NCI-H82 (cell line): ENCODE measurements at places on chromosomes 13 and 19.

- DNase-seq, result no peak
These were observed 6.5 kb downstream of the RASAL3 start for GRCh38 chr19:15457701-15458484.

- no peak for DNase-seq
These were observed 54.9 kb downstream of the AP1M1 start for GRCh38 chr19:16252459-16253205.

DNA sequence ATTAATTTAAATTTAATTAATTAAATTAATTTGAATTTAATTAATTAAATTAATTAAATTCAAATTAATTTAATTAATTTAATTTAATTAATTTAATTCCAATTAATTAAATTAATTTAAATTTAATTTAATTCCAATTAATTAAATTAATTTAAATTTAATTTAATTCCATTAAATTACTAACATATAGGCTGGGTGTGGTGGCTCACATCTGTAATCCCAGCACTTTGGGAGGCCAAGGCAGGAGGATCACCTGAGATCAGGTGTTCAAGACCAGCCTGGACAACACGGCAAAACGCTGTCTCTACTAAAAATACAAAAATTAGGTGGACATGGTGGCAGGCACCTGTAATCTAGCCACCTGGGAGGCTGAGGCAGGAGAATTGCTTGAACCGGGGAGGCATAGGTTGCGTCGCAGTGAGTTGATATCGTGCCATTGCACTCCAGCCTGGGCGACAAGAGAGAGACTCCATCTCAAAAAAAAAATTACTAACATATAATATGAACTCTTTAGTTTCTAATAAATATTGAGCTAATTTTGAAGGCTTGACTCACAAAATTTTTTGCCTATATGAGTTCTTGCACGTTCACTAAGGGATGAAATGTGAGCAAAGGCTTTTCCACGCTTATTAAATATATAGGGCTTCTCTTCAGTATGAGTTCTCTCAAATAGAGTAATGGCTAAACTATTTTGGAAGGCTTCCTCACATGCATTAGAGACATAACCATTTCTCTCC is 9.0 kb upstream of the USP29 start:
- peak; percentile 4 for DNase-seq

DNA sequence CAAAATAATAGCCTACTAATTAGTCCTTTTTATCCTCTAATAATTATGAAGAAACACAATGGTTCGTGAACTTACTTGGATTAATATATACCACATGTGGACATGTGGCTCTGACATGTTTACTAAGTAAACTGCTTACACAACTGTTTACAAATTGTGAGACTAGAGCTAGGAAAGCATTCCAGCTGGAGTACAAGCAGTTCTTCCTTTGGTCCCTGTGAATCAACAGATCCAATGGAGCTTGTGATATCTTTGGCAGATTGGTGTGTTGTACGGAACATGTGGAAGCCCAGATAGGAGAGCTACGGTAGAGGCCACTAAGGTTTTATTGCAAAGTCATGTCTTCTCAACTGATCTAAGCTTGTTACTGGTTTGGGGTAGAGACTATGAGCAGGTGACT is 145.5 kb upstream of the SPRY2 start:
- no peak for DNase-seq
